M059J (cell line): ENCODE measurements at places on chromosomes 5 and 9. TPM values are rescaled to one million over a fixed set of nuclear protein-coding genes. Genes with fewer than 3 reads are reported as not detected.

Gene SLC28A3
- 0.42 and 0.67 TPM in 2 replicates for total RNA-seq

Gene FAM219A
- total RNA-seq: 14.6 and 31.1 TPM in 2 replicates

Gene RNF183
- not detected in 2 replicates for total RNA-seq

Gene DIPK1B
- 1.5 and 1.6 TPM in 2 replicates for total RNA-seq

Gene ENHO
- 0.71 and 2.0 TPM in 2 replicates for total RNA-seq

Gene C7
- 0.84 and 7.4 TPM in 2 replicates for total RNA-seq

Gene KIF20A
- 90.2 and 133 TPM in 2 replicates for total RNA-seq

Gene SSBP2
- total RNA-seq: 32.3 and 34.2 TPM in 2 replicates

Gene ACOT12
- total RNA-seq: not detected in 2 replicates

Gene AMBP
- total RNA-seq: 0.10 TPM in 1 of 2 replicates, not detected in the other

GRCh38 chr5:88929385-88929784 lies 46.4 kb upstream of the MEF2C start:
- no peak for DNase-seq

GRCh38 chr5:158212917-158213316 lies 354.0 kb upstream of the CLINT1 start:
- peak; percentile 1 for DNase-seq

DNA sequence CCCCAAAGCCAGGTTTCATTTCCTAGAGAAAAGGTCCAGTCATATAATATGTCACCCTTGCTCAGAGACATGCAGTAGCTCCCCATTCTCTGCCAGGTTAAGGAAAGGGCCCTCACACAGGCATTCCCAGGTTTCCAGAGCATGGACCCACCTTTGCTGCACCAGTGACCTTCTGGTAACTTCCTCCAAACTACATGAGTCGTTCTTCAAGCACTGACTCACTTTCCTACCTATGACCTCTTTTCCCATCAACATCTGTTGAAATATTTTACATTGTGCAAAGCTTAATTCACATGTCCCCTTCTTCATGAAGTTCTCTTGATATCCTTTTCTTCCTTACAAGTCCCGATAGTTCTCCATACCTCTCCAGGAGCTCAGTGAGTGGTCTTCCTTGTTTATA lies 25.9 kb downstream of the SH3TC2 start:
- no peak for DNase-seq

- no peak for DNase-seq
Observed at GRCh38 chr5:59467969-59468368, 425.6 kb downstream of the PDE4D start.

- DNase-seq: no peak
Observed at GRCh38 chr5:121182788-121183490, 668.7 kb upstream of the FTMT start.

DNA sequence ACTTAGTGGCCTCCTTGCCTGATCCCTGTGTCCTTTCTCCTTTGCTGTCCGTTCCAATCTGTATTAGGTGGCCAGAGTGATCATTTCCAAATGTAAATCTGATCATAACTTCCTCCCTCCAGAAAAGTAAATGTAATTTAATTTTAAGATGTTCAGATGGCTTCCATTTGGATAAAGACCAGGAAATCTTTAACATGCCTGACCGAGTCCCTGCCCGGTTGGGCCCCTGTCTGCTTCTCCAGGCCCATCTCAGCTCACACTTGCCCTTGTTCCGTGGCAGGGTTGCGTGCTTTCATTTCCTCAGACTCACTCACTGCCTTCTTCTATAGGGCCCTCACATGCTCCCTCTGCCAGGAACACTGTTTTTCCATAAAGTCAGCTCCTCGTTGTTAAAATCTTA lies 7.6 kb downstream of the MAP3K1 start:
- no peak for DNase-seq

DNA sequence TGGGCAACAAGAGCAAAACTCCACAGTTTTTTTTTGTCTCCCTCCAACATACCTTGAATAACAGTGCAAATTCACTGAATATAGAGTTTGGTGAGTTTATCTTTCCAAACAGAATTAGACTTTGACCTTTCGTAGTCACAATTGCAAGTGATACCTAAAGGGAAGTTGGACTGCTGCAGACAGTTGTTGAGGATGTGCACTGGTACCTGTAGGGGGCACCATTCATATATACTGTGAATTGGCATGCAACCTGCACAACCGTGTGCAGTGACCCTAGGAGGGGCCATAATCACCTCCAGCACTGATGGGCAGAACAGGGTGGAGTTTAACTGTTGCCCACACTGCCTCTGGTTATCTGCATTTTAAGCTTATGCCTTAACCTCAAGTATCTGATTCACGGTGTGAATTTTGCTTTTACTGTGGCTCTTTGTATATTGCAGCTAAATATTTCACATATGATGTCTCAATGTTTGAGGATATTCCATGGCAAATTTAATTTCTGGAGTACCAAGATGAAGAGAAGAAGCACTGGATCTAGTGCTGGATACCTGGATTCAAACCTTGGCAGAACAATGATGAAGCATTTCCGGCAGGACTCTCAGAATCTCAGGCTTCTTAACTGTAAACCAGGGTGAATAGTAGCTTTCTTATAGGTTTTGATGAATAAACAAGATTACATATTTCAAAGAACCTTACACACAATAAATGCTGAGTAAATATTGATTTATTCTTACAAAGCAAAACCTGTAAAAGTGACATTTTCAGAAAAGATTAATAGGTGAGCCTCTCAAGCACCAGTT lies 144.3 kb downstream of the ACTBL2 start:
- DNase-seq: peak; percentile 50

- peak; percentile 53 for DNase-seq
Observed at GRCh38 chr5:147752033-147752432, 30.5 kb downstream of the JAKMIP2 start.

DNA sequence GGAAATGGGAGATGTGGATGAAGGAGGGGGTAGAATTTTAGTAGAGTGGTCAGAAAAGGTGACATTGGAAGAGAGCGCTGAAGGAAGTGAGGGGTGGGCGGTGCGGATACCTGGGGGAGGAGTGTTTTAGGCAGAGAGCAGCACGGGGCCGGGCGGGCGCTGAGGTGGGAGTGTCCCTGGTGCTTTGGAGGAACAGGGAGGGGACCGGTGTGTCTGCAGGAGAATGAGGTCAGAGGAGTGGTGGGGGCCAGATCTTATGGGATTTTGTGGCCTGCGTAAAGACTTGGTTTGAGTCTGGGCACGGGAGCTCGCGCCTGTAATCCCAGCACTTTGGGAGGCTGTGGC lies 5.8 kb upstream of the PSD2 start:
- no peak for DNase-seq

DNA sequence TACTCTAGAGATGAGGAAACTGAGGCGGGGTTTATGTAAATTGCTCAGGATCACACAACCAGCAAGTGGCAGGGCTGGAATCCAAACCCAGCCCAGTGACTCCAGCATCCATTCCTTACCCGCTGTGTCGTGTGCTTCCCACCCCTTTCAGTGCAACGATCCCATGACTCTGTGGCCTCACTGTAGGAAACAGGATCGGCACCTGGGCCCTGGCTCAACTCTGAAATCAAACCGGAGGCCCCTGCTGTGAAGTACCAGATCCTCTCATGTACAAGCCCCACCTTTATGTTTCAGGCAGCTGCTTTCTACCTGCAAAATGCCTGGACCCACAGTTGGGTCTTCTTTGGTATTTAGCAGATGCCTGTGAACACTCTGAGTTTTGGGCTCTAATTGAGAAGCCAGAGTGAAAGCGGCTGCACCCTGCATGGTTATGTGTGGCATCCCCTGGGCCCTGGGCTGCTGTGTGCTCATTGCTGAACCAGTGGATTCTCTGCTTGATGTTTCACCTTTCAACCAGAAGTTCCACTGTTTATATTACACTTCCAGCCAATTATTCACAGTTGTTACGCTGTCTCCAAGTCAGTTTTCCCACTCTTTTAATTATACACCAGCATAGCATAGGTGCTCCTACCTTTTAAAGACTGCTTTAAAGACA lies 36.7 kb downstream of the ABLIM3 start:
- no peak for DNase-seq

DNA sequence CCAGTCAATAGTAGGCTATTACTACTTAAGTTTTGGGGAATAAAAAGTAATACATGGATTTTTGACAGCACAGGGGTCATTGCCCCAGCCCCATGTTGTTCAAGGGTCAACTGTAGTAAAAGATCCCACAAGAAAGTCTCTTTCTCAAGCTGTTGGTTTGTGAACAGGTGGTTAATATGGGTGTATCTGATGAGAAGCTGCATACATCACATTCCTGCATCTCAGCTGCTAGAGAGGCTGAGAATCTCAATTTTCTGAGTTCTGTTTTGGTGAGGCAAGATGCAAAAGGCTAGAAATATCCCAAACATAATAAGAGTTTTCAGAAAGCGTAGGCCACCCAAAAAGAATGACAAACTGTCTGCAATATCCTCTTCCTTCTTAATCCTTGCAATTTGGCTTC lies 76.8 kb upstream of the DAPK1 start:
- DNase-seq: no peak

DNA sequence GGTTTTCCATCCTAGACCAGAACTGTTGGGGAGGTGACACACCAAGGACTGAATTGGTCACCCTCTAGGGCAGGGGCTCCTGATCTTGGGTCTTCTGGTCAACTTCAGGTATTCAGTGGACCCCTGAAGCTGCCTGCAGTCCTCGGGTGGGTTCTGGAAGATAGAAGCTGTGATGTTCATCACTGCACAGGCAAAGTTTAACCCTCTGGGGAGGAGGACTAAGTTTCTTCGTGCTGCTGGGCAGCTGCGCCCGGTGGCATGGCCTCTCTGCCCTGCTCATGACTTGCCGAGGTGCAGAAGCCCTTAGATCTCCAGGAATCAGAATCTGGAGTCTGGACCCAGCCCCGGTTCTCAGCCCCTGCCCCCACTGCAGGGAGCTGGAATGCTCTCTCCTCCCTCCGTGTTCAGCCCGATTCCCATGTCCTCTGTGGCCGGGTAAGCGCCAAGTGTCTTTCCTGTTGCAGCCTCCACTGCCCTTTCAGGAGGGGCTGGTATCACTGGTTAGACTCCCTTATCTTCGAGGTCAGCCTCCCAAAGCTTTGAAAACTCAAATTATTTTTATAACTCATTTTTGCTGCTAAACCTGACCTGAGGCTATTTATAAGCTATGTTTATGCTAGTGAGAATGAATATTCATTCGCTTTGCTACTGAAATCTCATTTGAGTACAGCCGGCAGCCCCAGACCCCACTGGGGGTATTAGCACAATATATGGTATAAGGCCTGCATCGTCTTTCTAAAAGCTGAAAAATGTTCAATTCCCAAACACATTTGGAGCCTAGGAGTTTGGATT lies 1.7 kb downstream of the LAMC3 start:
- no peak for DNase-seq

DNA sequence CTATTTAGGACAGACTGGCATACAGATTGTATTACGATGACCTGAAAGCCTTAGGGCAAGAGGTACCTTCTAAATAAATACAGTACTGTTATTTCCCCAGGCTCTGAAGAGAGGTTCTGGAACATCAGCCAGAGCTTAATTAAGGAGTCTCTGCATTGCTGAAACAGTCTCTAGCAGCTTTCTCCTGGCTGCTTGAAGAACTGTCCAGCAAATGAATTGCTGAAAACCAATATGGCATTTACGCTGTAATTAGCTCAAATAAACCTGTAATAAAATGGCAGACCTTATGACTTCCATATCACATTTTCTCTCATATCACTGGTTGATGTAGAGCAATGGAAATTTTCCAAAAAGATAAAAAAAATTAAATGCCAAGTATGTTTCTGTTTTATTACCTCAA lies 636.3 kb downstream of the GABRG2 start:
- DNase-seq: no peak

DNA sequence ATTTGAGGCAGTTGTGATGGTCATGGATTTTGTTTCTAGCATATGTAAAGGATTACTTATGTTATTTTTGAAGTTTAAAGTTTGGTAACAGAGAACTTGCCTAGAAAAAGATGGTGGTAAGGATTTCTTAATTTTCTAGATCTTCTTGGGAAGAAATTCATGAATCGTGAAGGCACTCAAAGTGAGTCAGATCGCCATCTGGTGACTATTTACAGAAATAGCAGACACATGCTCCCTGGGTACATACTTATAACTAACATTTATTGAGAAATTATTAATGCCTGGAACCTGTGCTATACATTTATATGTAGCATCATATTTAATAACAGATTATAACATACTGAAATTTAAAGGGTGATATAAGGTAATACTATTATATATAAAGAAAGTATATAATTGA lies 299.7 kb downstream of the IZUMO3 start:
- DNase-seq: peak; percentile 31

GRCh38 chr5:56108246-56108645 lies 113.5 kb upstream of the IL6ST start:
- no peak for DNase-seq

DNA sequence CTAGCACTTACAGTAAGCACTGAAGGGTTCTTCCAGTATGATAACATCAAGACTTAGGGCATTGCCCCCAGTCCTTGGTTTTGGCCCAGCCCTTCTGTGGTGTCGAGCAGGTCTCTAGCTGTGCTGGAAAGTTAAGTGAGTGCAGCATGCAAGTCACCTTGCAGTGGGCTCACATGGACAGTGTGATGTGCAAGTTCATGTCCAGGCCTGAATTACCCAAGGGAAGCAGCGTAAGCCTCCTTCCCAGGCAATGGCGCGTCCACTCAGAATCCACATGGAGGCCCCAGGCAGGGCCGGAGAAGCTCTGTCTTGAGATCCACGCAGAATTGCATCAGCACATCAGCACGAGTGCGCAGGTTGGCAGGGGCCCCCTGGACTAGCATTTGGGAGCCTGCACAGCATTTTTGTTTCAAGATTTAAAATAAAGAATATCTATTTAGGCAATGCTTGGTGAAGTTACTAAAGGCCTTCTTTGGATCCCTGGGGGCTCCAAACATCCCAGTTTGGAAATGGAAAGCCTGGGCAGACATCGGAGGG lies 108.4 kb upstream of the ALDH1B1 start:
- no peak for DNase-seq

- DNase-seq: no peak
Observed at GRCh38 chr5:103177543-103177942, 57.4 kb downstream of the PPIP5K2 start.

- no peak for DNase-seq
Observed at GRCh38 chr5:78506261-78507024, 142.1 kb downstream of the LHFPL2 start.

GRCh38 chr9:116144555-116144954 lies 9.0 kb upstream of the PAPPA start:
- no peak for DNase-seq

- DNase-seq: no peak
Observed at GRCh38 chr5:67183859-67184258, 12.7 kb downstream of the CD180 start.

DNA sequence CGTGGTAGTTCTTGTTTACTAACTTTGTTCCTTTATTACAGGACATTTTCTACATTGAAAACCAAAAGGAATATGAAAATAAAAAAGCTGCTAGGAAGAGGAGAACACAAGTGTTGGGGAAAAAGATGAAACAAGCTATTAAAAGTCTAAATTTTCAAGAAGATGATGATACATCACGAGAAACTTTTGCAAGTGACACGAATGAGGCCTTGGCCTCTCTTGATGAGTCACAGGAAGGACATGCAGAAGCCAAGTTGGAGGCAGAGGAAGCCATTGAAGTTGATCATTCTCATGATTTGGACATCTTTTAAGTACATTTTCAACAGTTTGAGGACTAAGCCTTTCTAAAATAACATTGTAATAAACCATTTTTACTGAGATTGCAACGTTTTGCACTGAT lies 23.8 kb downstream of the PHAX start:
- DNase-seq: peak; percentile 91

- DNase-seq: no peak
Observed at GRCh38 chr5:4954048-4954447, 186.1 kb upstream of the ADAMTS16 start.

GRCh38 chr9:70617033-70617828 lies 202.8 kb upstream of the KLF9 start:
- no peak for DNase-seq
